ENCODE measurements at places on chromosomes 7 and 10. TPM values are rescaled to one million over a fixed set of nuclear protein-coding genes. Genes with fewer than 3 reads are reported as not detected.

DNA sequence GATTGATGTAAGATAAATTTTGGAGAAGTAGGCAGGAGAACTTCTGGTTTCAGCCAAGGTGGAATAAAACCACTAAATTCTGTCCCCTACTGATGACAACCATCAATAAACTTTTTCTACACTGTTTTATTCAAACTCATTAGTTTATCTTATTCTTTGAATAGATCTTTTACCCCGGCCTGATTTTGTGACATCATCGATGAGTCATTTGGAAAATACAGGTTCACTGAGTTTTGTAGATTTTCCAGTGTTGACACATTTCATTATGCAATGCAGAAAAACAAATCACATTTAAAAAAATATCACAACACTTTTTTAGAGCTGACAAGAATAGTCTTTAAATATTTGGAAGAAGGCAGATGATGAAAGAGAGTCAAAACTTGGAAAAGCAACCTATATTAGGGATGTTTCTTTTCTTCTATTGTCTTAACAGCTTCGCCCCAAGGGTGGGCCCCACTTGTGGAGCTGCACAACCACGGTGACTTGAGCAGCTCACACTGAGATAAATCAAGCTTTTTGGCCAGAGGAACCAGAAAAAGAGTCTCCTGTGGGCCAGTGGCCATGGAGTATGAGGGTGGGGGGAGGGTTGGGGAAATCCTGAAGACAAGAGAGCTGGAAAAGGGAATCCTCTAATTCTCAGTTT lies 112.8 kb downstream of the PTEN start:
- DNase-seq: no peak

GRCh38 chr10:22662733-22663330 lies 51.5 kb downstream of the PIP4K2A start:
- no peak for DNase-seq

Gene SPDYE1
- not detected for total RNA-seq

DNA sequence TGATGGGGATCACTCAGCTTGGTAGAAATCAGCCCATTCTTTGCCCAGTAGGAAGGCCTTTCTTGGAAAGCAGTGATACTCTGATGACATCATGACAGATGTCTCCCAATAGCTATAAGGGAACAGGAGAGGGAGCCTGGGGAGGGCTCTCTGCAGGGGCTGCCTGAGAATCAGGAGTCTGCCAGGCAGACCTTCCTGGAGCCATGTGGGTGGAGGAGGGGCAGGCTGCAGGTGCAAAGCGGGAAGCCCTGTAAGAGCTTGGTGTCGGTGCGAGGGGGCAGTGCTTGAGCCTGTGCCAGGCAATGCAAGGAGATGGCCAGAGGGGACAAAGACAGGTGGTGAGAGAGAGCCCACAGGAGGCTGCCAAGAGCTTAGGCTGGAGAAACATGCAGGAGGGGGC lies 5.0 kb upstream of the TNS3 start:
- no peak for DNase-seq

DNA sequence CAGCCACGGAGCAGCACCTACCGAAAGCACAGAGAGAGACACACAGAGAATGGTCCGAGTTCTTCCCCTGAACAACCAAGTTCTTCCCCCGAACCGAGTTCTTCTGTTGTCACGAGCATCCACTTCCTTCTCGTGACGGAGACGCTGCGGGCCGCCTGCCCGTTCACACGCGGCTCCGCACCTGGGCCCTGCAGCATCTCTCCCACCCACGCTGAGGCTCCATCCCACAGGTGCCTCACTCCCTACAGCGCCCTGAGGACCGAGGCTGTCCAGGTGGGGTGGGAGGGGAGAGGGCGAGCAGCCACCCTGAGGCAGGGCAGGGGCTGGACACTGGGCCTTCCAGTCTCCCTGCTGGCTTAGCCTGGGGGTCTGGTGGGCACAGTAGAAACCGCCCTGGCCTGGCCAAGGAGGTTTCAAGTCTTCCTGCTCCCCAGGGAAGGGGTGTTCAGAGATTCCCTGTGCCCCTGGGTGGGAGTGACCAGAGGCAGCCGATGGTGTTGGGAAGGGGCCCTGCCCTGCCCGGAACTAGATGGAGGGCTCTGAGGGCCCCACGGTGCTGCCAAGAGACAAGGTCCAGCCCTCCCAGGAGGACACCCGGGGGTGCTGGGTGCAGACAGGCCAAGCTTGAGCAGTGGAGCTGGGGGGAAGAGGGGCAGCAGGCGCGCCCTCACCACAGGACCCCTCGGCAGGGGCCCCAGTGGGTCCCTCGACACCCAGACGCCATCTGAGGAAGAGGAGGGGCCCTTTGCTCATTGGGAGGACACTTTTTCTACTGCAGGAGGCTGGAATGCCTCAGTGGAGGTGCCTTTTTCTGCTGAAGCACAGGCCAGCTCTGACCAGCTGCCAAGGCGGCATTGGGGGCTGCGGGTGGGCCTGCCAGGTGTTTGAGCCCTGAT lies 5.2 kb upstream of the NKX6-2 start:
- no peak for DNase-seq

Gene AKR1D1
- total RNA-seq: not detected

Data from chondrocyte (in vitro differentiated cells).